ENCODE measurements at places on chromosomes 6 and 20.

GRCh38 chr20:53660947-53661381, 67.3 kb upstream of the ZNF217 start:
- no peak for DNase-seq

- DNase-seq: no peak
These were observed 52.1 kb downstream of the RNASET2 start for GRCh38 chr6:166904101-166904746.

GRCh38 chr6:14278006-14278405, 160.4 kb downstream of the CD83 start:
- no peak for DNase-seq

GRCh38 chr6:150272264-150272975, 96.4 kb upstream of the IYD start:
- no peak for DNase-seq

- no peak for DNase-seq
These were observed 13.9 kb downstream of the NR2E1 start for GRCh38 chr6:108179741-108180140.

- no peak for DNase-seq
These were observed 96.9 kb downstream of the MBOAT1 start for GRCh38 chr6:20115246-20115980.

- no peak for DNase-seq
These were observed 10.5 kb downstream of the SIRPA start for GRCh38 chr20:1905693-1906092.

DNA sequence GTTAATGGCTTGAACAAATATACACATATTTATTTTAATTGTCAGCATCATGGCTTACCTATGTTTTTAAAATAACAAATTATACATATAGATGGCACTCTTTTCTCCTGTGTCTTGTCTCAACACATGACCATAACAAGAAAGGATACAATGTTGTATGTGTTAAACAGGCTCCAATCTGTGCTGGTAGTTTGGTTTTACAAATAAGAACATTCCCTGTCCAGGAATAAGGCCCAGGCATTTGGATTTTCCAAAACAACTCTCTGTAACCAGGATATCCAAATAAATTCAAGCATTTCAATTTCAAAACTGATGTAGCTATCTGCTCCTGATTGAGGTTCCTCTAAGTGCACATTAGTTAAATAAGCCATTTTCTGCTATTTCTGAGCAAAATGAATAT, 17.1 kb downstream of the METTL24 start:
- no peak for DNase-seq

DNA sequence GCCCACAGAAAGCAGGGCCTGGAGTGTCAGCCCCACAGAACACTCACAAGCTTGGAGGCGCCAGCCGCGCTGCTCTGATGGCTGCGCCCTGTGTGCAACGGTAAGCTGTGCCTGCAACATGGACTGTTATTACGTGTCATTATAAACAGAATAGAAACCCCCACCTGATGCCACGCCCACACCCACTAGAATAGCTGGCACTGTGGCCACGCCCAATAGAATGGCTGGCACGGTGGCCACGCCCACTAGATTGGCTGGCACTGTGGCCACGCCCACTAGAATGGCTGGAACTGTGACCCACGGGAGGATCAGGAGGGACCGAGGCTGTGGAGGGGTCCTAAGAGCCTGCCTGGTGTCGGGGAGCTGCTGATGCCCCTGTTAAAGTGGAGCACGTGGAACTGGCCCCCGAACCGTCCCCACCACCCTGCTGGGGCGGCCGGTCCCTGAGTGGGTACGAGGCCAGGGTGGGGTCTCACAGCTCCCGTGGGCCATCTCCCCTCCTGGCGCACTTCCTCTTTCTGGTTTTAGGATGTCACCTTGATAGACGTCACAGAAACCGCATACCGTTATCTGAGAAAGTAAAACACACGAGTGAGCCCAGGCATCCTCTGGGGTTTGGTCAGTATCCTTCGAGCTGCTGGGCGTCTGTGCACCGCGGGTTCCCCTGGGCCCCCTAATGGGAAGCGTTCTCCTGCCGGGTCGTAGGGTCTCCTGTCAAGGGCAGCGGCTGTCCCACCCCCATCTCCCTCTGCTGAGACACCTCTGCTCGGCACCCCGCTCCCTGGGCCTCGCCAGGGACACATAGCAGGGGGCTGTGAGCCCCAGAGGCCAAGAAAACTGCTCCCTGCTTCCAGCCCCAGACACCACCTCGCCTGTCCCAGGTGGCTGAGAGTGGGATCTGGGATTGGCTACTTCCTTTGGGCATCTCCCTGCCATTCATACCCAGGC, 25.4 kb downstream of the SLC17A9 start:
- DNase-seq: no peak

DNA sequence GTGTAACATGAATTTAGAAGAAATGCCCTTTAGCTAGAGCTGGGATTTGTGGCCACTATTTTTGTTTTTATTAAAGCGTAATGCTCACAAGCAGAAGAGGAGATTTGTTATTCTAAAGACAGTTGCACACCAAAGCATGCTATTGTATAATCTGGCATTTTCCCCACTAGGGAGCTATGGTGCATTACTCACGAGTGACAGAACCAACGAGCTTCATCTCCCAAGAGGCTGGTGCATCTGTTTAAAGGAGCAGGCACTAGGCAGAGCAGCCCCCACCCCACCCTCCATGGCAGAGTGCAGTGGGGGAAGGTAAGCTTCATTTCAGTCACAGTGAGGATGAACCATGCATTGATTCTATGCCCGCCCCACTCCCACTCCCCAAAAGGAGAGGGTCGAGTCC, 287.3 kb upstream of the TSHZ2 start:
- DNase-seq: no peak

DNA sequence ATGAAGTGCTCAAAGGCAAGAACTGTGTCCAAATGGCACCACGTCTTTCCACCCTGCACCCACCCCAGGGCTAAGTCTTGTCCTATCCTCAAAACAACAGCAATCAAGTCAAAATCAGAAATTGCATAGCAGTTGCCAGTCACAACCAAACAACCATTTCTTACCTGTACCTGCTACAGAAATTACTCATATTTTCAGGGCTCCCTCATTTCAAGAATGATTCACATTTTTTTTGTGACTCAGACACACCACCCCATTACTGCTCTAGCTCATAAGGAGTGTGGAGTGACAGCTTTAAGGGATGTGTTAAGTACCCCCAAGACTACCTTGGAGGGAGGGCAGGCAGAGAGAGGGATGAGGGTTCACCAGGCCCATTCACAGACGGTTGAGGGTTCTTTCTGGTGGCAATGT, 111.7 kb downstream of the TRERF1 start:
- no peak for DNase-seq

Data from suprapubic skin (tissue), 4 donors.